Renal cortical epithelial cell (primary cell): ENCODE measurements at places on chromosomes 2 and 18. TPM values are rescaled to one million over a fixed set of nuclear protein-coding genes. Genes with fewer than 3 reads are reported as not detected.

- no peak for DNase-seq
These were observed 95.1 kb downstream of the EHBP1 start for GRCh38 chr2:62800618-62801017.

DNA sequence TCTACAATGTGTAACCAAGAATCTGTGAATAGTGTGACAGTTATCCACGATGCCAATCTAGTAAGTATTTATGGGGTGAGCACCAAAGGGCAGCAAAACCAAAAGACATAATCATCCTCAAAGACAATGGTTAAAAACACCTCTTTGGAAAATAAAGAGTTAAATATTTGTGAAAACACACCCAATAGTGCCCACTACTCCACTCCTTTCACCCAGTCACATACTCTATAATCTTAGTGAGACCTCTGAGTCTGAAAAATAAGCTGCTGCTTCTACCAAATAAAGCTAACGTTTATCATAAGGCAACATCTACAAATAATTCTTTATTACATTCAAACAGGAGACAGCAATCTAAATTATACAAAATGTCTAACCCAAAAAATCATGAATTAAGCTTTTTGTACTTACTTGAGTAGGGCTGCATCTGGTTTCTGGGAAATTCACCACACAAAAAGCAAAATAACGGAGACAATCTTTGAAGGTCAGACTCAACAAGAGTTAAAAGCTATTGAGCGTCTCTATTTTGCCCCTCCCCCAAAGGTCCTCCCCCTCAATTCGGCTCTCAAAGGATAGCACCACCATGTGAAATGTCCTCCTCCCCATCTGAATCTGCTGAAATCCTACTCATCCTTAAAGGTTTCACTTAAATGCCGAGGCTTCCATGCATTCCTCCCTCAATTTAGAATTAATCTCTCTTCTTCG lies 2.0 kb downstream of the RAPH1 start:
- DNase-seq = no peak

- peak; percentile 76 for DNase-seq
These were observed 401.0 kb downstream of the IRS1 start for GRCh38 chr2:226398580-226398979.

DNA sequence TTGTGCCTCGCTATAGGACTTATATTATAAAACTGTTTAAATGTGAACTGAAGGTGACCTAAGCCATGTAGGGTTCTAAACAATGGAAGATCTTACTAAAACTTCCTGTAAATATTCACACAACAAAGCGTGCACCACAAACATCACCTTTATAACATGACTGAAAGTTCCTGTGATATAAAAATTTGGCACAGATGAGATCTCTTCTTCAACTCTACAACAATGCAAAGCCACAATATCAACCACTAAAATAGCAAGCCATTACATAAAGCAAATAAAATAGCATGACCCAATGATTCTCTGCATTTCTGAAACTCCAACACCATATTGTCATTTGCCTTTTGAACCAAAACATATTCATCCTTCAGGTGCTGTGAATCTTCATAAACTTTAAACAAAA lies 3.5 kb downstream of the YES1 start:
- no peak for DNase-seq

- no peak for DNase-seq
These were observed 25.7 kb upstream of the UXS1 start for GRCh38 chr2:106219813-106220212.

DNA sequence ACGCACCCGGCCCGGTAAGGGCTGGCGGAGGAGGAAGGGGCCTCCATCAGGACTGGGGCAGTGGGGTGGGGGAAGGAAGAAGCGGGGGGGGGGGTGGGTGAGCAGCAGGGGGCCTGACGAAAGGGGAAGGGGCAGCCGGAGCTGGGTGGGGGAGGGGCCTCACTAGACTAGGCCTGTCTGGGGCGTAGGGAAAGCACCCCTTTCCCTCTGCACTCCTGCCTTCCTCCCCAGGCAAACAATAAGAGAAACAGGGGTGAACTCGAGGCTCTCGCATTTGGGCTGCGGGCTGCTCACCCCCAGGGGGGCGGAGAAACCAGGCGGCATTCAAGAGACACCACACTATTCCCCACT lies 82.7 kb upstream of the POMC start:
- DNase-seq = no peak

DNA sequence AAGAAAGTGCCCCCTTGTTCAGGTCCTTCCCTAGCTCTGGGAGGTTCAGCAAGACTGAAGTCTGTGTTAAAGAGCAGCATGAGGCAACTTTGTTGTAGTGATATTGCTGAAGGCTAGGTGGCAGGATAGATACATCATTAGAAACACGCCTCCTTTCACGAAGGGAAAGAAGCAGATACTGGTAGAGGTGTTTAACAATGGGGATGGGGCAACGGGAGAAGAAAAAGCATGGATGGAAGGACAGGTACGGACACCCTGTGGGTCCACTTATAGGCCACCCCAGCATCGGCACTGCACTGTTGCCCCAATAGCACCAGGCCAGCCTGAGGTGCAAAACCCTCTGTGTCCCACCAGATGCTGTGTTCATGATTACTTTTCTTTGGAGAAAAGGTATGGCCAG lies 3.5 kb upstream of the IGFBP5 start:
- peak; percentile 76 for DNase-seq

- DNase-seq = peak; percentile 27
These were observed 1.1 kb downstream of the NIFK start for GRCh38 chr2:121735518-121736074.

The OSBPL6 gene
- 2.3 and 2.5 TPM in 2 replicates for total RNA-seq

The TUBB8B gene
- not detected in 2 replicates for total RNA-seq

The KCNJ3 gene
- 0.10 and 0.17 TPM in 2 replicates for total RNA-seq
